ENCODE measurements at places on chromosomes 7 and 10.

DNA sequence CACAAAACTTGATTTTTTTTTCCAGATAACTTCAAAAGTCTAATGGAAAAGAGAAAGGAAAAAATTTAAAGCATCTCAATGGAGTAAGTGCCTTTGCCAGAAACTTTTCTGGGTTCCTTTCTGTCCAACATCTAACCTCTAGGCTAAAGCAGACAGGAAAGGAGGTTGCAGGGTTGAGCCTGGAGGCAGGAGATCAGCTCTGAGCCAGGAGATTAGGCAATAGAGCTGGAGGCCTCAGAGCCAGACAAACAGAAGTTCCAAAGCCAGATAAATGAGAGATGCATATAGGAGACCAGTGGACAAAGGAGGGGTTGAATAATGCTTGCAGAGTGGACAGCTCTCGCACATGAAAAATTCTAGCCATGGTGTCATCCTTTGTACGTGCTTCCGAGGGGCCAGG, 42.9 kb downstream of the CHN2 start:
- DNase-seq: no peak

DNA sequence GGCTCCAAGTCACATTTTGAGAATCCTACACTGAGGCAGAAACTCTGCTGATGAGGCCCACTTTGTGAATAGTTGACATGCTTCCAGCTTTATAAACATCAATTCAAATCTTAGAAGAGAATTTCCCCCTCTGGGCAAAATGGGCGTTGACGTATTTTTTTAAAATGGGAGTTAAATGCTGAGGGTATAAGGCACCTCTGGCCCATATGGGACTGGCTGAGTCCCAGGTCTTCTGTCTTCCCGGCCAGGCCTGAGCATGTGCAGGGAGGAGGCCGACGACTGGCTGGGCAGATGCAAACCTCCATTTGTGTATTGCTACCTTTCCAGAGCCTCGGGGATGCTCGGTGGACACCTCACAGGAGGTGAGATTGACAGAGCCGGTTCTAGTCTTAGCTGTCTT, 37.7 kb downstream of the BUB3 start:
- DNase-seq: no peak

DNA sequence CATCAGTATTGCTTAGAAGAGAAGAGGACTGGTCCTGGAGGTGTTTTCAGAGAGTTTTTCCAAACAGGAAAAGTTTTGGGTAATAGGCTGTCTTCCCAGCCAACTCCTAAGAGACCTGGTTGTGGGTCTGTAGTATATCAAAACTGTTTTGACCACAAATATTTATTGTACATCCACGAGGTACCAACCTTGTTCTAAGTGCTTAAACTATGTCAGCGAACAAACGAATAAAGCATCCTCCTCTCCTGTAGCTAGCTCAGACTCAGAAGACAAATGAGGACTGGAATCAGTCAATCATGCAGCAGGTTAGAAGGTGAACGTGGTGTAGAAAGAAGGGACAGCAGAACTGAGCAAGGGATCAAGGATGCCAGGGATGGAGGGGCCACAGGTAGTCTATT, 61.6 kb upstream of the MKI67 start:
- DNase-seq: no peak

DNA sequence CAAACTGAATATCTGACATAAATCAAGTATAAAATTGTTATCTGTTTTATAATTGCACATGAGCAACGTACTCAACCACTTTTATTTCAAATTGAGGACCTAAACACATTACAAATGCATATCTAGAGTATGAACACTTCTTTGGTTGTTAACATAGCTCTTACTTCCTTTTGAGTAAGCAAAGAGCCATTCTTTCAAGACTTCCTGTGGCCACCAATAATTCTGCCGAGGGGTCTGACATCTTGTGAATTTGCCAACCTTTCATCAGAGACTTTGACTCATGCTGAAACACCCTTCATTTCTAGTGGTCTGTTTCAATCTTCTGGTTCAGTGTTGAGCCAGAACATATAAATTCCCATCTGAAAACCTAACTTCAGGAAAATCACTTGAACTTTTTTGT, 59.4 kb downstream of the CDK14 start:
- DNase-seq: no peak

- peak; percentile 67 for DNase-seq
Measured at GRCh38 chr10:80664071-80664680, 126.5 kb downstream of the SH2D4B start.

- DNase-seq: no peak
Measured at GRCh38 chr7:121302214-121302745, 26.5 kb upstream of the WNT16 start.
